HS-5 (cell line): ENCODE measurements at places on chromosomes 5 and 9.
A peak's percentile ranks its signal among the peaks of the same experiment; 100 is the strongest.

GRCh38 chr9:72984226-72984947 lies 31.5 kb upstream of the ALDH1A1 start:
- no peak for DNase-seq

DNA sequence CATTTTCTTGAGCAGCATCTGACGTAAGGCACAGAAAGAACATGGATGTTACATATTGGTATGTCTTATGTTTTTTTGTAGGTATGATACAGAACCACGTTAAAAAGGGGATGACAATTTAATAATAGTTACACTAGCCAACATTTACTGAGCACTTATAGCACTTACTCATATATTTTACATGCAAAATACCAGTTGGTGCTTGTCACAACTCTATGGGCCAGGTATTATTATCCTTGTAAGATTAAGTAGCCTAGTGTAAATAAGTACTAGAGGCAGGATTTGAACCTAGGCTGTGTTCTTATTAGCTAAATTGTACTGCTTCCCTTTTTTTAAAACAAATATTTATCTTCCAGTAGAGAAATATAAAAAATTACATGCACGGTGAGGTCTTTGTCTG lies 83.5 kb downstream of the RANBP17 start:
- DNase-seq, result no peak

- DNase-seq, result no peak
These were observed 91.0 kb upstream of the GNAQ start for GRCh38 chr9:78122631-78123030.

GRCh38 chr9:132648685-132649084 lies 21.1 kb downstream of the DDX31 start:
- DNase-seq, result no peak

GRCh38 chr5:158877124-158877581 lies 222.6 kb downstream of the EBF1 start:
- no peak for DNase-seq

GRCh38 chr9:19460243-19460642 lies 51.4 kb downstream of the ACER2 start:
- DNase-seq, result no peak

DNA sequence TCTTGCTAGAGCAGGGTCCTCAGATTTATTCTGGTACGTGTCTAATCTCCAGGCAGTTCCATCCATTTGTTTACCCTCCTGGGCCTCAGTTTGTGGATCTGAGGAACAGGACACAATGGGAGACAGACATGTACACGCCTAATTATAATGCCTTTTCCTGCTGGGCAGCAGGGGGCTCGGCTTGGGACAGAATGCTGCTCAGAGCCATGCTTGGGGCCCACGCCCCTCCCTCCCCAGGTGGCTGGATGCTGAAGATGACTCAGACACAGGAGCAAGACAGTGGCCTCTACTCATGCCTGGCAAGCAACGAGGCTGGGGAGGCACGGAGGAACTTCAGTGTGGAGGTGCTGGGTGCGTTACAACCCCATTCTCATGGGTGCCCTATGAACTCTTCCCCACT lies 72.7 kb upstream of the ASS1 start:
- no peak for DNase-seq

GRCh38 chr5:124654418-124654817 lies 92.0 kb downstream of the ZNF608 start:
- DNase-seq, result no peak

DNA sequence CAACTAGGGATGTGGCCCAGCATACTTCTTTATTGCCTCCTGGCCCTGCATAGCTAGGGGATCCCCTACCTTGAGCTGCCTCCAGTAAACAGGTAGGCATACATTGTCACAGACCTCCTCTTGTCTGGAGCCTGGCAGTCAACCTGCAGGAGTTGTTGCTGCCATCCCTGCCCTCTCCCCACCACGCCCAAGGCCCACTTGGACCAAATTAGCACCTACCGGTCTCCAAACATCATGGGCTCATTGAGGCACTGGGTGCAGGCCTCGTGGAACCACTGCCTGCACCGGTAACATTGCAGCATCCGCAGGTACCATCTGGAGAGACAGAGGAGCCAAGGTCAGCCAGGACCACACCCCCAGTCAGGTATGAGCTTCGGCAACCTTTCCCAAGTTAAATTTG lies 10.3 kb downstream of the PHF19 start:
- DNase-seq, result no peak

DNA sequence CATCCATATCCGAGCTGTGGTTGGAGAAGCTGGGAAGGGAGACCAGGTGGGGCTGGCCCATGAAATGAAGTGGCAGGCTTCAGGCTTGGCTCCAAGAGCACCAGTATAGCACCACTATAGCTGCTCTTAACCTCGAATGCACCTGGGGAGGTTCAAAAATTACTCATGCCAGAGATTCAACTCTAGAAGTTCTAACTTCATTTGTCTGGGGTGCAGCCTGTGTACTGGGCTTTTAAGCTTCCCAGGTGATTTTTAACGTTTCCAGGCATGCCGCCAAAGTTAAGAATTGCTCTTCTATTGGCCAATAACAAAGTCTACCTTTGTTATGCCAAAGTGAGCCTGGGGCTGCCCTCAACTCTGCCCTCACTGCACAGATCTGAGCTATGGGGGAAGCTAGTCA lies 458 bp downstream of the PRSS3 start:
- no peak for DNase-seq

- no peak for DNase-seq
These were observed 107.1 kb downstream of the GADD45G start for GRCh38 chr9:89711866-89712265.

- no peak for DNase-seq
These were observed 35.0 kb upstream of the PCSK5 start for GRCh38 chr9:75855509-75855908.

DNA sequence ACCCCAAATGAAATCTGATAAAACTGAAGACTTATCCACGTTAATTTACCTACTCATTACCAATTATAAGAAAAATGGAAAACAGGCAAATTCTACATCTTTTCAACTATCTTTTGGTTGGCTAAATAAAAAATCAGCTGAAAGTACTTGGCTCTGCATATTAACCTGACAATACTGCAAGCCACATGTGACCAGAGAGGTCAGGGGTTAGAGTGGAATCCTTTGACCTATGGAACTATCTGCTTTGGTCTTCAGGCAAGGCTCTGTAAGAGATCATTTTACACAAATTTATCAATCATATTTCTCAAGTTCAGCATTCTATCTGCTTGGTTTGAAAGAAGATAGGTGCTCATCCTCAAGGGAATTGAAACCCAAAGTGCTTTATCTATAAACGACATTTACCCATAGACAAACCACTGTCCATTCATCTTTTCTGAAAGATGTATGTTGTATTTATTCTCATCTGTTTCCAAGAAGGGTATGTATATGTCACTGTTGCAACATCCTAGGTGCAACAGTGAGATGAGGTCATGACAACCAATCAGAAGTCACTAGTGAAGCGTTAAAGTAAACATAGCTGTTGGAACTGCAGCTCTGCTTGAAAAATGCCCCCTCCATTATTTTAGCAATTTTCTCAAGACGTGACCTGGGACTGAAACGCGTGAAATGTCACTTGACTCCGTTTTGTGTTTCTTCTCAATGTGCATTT lies 144.9 kb upstream of the POU5F2 start:
- no peak for DNase-seq

DNA sequence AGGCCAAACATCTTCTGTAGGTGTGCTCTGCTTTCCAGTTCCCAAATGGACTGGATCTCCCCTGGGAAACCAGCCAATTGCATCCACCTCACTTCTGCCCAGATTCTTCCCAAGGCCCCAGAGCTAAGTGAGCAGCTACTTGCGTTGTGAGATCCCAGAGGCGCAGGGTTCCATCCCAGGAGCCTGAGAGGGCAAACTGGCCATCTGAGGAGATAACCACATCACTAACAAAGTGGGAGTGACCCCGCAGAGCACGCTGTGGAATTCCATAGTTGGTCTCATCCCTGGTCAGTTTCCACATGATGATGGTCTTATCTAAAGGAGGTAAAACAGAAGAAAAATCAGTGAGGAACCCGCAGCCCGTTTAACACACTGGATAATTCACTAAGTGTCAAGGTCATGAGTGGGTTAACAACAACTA lies 1.7 kb downstream of the RACK1 start:
- DNase-seq, result no peak

DNA sequence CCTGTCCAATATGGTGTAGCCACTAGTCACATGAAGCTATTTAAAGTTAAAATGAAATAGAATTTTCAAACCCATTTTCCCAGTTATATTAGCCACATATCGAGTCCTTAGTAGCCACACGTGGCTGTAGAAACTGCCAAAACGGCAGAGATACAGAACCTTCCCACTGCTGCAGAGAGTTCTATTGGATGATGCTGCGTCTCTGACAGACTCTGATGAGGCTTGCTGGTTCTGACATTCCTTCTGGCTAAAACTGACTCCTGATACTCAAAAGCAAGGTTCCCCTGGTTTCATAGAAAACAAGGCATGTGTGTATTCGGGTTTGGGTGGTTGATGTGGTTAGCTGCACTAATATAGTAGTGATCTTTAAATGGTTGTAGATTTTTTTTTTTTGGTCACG lies 91.5 kb downstream of the TLE4 start:
- DNase-seq, result no peak

GRCh38 chr9:73042155-73042554 lies 89.3 kb upstream of the ALDH1A1 start:
- DNase-seq, result peak; percentile 22

DNA sequence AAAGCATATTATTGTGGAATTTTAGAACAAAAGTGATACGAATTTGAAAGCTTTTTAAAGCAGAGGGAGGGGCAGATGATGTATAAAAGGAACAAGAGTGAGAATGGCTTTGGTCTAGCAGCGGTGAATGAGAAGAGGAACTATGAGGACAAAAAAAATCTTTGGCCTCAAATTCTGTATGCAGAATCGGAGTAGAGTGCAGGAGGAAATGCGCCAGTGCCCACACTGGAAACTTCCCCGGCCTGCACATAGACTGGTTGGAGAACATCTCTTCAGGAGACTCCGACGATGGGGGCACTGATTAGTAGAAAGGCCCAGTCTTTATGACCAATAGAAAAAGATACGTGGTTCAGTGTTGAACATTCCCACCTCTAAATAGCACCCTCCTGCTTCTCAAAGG lies 51.3 kb downstream of the SLC46A2 start:
- no peak for DNase-seq

DNA sequence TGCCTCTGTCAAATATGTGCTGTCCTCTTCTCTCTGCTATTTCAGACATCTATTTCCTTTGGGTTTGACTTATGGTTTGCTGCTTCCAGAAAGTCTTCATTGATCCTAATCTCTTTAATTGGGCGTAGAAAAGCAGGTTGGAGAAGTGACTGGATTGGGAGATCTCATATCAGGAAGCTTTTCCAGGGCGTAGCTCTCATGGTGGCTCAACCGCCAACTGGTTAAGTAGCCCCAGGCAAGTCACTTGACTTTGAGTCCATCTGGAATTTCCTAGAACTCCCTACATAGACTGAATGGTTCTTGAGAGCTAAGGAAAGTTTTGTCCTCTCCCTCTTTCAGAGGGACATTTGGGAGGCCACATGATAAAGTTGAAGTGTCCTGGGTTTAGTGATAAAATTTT lies 192.3 kb upstream of the GLRA1 start:
- no peak for DNase-seq

DNA sequence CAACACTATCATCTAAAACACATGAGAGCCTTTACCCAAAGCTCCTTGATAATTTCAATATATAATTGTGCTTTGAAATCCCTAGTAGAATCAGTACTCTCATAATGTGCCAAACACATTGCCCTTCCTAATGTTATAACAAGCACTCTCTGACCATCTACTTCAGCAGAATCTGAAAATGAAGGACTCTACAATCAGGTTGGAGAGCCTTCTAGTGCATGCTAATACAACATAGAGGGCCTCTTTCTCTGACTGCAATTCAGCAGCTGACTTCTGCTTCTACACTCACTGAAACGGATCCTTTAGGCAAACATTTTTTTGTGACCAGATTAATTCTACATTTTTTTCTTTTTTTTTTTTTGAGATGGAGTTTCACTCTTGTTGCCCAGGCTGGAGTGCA lies 155.6 kb downstream of the EPB41L4A start:
- DNase-seq, result no peak

GRCh38 chr9:4508907-4509589 lies 18.8 kb downstream of the SLC1A1 start:
- DNase-seq, result no peak

DNA sequence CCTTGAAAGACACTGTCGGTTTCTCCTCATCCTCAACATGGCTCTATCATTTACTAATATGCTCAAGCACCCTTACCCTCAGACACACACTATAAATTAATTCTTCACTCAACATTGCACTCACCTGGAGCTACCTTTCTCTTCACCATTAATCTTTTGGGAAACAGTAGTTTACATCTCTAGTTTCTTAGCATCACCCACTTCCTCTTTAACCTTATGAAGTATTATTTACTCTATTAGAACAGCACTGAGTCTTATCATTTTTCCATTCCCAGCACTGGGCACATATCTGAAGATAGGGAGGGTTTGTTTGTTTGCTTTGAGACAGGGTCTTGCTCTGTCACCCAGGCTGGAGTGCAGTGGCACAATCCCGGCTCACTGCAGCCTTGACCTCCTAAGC lies 213.5 kb downstream of the SMARCA2 start:
- DNase-seq, result no peak

DNA sequence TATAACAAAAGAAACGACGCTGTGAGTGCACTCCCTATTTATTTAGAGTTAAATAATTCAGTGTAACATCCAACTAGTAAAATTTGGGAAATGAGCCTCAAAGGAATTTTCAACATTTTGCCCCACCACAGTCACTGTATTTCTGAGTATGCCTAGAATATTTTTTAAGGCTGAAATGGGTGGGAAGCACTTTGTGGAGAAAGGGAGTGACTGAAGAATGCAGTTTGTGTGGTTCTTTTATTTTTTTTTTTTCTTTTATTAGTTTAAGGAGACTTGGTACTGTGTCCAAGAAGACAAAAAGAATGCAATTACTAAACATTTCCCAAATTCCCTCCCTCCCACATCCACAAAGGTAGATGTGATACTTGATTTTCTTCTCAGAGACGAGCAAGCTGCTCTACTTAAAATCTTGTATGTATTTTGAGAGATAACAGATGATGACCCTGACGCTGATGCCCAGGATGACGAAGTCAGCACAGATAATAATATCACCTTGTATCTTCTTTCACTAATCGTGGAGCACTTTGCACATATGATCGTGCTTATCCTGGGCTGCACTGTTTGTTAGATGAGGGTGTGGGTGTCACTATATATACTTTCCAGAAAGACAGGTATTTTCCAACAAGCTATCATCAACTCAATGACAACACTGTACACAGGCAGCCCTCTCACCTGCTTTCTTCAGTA lies 586.3 kb downstream of the RAB3C start:
- DNase-seq, result no peak

- DNase-seq, result no peak
These were observed 1267.5 kb upstream of the CDH9 start for GRCh38 chr5:28305891-28306290.

DNA sequence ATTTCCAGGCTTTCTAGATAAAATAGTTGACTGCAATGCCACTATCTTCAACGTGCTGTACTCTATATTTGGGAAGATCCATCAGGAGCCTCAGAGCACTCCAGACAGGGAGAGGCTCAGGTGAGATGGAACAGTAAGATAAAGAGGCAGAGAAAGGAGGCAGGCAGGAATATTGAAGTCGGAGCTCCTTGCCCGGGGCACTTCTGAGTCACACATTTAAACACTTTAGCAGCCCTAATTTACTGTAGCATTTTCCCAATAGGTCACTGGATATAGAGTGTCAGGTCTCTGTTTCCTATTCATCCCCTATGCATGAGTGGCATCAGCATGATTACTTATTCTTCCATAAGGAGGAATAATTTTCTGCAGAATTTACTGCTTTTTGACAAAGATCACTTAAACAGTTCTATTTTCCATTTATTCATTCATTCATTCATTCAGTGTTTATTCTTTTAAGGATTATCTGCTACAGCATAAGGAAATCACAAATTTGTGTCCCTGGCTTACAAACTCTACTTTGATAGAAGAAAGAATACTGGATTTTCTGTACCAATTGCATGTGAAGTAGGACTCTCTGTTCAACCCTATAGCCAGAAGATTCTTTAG lies 170.7 kb downstream of the MAPKAP1 start:
- no peak for DNase-seq
